Activated CD4-positive, alpha-beta T cell treated with anti-CD3 and anti-CD28 coated beads, Interleukin-2, amount 50 U/mL, for 48 hours (primary cell): ENCODE measurements at places on chromosomes 13 and 19.
A peak's percentile ranks its signal among the peaks of the same experiment; 100 is the strongest.

- peak; percentile 58 for DNase-seq
Measured at GRCh38 chr13:97344265-97345175, 89.4 kb upstream of the RAP2A start.

- no peak for DNase-seq
Measured at GRCh38 chr13:113343692-113343968, 20.3 kb downstream of the GRTP1 start.

GRCh38 chr13:46172531-46172991 is 9.4 kb downstream of the LCP1 start:
- no peak for DNase-seq

- no peak for DNase-seq
Measured at GRCh38 chr19:3335431-3336350, 30.7 kb upstream of the NFIC start.

DNA sequence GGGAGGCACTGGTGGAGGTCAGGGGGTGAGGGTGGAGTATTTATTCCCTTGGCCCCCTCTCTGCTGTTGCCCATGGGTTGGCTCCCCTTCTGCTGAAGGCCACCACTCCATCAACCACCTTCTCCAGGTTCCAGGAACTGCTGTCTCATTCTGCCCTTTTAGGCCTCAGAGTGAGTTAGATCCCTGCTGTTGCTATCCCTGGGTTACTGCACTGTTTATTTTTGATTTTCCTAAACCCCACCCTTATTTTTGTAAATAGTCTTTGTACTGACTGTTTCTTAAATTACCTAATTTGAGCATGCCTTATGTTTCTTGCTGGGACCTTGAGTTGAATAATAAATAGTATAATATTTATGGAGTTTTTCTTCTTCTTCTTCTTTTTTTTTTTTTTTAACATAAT is 132.8 kb downstream of the RGCC start:
- no peak for DNase-seq

- DNase-seq, result no peak
Measured at GRCh38 chr13:70755456-70755855, 647.2 kb upstream of the KLHL1 start.

- DNase-seq, result no peak
Measured at GRCh38 chr13:25295228-25295627, 6.2 kb upstream of the NUP58 start.

DNA sequence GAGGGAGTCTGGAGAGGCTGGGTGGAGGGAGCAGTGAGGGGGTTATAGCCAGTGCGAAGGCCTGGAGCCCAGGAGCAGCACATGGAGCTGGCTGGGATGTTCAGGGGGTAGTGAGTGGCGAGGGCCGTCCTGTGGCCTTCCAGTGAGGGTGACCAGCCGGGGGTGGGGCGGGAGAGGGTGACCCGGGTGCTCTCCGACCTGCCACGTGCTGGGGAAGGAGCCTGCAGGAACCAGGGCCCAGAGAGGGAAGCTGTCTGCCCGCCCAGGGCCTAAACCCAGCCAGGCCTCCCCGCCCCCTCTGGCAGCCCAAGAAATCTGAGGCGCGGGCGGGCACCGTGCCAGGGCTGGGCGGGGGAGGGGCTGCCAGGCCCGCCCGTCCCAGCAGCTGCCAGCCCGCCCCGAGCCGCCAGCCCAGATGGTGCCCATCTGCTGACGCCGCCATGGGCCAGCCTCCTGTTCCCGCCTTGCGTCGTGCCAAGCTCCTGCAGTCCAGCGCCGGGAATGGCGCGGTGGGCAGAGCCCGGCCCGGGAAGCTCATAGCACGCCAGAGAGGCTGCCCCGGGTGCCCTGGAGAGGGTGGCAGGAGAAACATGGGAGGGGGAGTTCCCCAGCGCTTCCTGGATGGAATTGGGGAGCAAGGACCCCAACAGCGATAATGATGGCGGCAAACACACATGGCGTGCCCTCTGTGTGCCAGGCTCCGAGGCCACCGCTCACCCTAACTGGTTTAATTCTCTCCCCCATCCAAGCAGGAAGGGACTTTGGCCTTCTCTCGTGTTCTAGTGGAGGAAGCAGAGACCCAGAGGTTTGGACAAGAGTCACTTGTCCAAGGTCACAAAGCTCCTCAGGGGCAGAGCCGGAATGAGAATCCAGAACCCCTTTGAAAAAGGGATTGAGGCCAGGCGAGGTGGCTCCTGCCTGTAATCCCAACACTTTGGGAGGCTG is 21.5 kb downstream of the NFIC start:
- DNase-seq, result no peak

DNA sequence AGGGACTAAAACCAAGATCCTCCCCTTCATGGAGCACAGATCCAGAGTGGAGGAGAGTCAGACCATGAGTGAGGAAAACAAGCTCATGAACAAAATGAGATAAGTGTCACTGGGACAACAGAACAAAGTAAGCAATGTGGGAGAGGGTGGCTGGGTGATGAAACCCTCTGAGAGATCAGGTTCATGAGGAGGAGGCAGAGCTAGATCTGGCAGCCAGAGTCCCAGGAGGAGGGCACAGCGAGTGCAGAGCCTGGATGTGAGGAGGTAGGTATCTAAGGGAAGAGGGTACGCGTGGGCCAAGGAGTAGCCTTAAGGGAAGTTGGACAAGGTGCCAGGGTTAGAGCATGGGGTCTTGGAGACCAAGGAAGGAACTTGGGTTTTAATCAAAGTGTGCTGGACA is 1311.9 kb downstream of the UQCRFS1 start:
- DNase-seq, result no peak

GRCh38 chr19:33547676-33548075 is 26.1 kb upstream of the PEPD start:
- DNase-seq, result no peak

DNA sequence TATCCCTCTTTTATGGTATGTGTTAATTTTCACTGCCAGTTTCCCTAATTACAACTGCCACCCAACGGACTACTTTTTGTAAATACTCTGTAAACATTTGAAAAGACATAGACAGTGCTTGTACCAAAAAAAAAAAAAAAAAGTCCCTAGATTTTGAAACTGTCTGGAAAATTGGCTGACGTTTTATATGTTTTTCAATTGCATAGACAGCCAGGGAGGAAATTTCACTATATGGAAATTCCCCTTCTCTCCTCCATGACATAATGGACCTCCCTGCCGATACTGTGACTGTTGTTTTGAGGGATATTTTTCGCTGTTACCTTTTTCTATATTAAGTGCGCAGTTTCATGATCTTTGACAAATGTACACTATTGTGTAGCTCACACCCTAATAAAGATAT is 43.4 kb downstream of the C13orf42 start:
- DNase-seq, result no peak

DNA sequence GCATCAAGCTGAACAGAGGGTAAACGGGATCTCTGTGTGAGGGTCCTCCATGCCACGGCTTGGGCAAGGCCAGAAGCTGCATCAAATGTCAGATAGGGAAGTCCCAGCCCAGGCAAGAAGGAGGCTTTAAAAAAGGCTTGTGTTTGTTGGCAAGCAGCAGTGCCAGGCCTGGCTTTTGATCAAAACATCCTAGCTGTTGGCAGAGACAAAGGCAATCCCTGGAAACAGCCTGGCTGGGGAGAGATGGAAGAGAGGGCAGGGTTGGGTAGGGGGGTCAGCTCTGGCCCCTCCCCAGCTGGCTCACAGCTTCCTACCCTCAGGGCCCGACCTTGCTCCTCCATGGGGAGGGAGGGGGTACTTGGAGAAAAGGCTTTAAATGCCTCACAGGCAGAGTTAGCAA is 61.8 kb upstream of the KCTD15 start:
- DNase-seq, result no peak

- DNase-seq, result no peak
Measured at GRCh38 chr13:20121159-20121525, 39.7 kb downstream of the GJA3 start.

- DNase-seq, result peak; percentile 52
Measured at GRCh38 chr13:42354241-42355091, 82.5 kb downstream of the AKAP11 start.

DNA sequence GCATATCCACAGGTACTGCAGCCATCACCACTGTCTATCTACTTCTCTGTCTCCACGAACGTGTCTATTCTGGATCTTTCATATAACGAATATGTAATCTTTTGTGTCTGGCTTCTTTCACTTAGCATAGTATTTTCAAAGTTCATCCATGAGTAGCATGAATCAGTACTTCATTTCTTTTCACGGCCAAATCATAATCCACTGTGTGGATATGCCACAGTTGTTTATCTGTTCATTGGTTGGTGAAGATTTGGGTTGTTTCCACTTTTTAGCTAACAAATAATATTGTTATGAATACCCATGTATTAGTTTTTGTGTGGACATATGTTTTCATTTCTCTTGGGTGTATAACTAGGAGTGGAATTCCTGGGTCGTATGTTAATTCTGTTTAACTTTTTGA is 14.4 kb downstream of the RGCC start:
- DNase-seq, result no peak

DNA sequence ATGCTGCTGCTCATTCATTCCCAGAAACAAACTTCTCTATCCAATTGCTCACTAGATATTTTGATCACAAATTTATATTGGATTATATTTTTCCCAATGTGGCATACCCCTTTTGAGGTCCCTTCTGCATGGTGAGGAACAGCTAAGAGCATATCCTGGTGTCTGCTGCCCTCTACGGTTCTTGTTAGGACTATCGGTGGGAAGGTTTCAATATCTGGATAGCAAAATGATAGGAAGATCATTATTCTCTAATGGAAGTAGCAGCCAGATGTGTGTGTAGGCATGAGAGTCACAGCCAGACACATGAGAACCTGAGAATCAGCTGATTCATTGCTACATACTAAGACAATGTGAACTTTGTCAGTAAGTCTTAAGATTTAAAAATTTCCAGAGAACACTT is 1422.4 kb upstream of the MIR17HG start:
- no peak for DNase-seq

DNA sequence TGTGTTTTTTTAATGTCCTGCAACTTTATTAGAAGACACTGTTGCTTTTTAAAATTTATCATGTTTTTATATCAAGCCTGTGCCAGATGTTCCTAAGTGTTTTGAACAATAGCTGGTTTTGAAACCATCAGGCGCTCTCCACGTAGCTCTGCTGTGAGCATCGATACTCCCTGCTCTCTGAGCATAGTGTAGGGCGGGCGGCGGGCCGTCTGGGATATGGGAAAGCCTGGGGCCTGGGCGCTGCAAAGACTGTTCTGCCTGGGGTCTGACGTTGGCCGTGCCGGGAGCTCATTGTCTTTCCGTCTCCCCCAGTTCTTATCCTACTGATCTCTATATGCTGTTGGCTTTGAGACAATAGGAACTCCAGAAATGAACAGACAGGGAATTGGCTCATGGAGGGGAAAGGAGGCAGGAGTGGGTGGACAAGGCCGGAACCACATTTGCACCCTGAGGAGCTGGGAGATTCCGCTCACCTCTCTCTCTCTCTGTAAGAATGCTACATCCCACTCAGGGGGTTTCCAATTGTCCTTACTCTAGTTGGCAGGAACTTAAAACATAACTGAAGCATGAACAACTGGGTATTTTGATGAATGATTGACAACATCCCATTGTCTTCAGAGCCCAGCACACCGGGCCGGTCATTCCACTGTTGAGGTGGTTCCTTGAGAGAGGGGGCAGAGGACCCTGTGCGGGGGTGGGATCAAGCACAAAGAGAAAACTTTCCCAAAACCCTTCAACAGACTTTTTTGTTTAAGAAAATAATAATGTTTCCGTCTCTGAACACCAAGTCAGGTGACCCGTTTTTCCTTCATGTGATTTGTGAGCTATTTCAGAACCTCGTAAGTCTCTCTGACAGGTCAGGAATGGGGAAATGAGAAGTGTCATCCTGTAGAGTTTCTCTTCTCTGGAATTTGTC is 64.7 kb downstream of the COL4A2 start:
- no peak for DNase-seq

- no peak for DNase-seq
Measured at GRCh38 chr13:49084961-49085360, 109.2 kb downstream of the FNDC3A start.

GRCh38 chr13:113903912-113904311 is 40.0 kb upstream of the GAS6 start:
- no peak for DNase-seq

GRCh38 chr13:73230716-73231115 is 171.9 kb downstream of the KLF5 start:
- no peak for DNase-seq

GRCh38 chr13:24630121-24630520 is 50.1 kb upstream of the ATP12A start:
- no peak for DNase-seq

DNA sequence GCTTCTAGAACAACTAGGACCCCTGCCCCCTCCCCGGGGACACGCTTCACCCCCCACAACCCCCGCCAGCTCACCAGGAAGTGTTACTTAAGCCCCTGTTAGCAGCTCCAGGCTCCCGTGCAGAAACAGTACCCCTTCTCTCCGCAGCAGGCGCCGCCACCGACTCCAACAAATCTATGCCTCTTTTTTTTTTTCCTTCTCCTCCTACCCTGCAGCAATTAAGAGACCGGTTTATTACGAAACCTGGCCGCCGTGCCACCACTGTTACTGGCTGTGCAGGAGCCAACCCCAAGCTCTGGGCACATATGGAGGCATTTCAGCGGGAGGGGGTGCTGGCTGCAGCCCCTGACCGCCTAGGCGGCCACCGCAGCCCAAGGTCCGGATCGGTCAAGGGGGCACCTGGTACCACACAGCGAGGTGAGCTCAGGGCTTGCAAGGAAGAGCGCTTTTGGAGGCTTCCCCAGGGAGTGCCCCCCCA is 2.4 kb downstream of the GADD45B start:
- peak; percentile 52 for DNase-seq

DNA sequence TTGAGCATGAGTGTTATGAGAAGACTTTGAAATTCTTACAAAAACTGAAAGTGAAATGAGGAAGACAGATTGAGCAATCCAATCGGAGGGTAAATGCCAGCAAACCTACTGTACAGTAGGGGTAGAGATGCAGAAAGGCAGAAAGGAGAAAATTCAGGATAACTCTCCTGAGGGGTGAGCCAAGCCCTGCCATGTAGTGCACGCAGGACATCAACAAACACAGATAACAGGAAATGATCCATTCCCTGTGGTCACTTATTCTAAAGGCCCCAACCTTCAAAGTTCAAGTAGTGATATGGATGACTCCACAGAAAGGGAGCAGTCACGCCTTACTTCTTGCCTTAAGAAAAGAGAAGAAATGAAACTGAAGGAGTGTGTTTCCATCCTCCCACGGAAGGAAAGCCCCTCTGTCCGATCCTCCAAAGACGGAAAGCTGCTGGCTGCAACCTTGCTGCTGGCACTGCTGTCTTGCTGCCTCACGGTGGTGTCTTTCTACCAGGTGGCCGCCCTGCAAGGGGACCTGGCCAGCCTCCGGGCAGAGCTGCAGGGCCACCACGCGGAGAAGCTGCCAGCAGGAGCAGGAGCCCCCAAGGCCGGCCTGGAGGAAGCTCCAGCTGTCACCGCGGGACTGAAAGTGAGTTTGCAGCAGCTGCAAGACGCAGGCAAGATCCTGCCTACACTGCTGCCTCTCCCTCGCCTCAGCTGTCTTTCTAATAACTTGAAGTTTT is at the start of gene TNFSF13B:
TSS of gene TNFSF13B (plus strand) at position 118 of the 728 bp plus-strand sequence. CDS start at position 296, 178 bp downstream.
- DNase-seq, result peak; percentile 43
